ENCODE measurements at places on chromosomes 1 and 21. TPM values are rescaled to one million over a fixed set of nuclear protein-coding genes. Genes with fewer than 3 reads are reported as not detected.
A peak's percentile ranks its signal among the peaks of the same experiment; 100 is the strongest.

GRCh38 chr21:41622831-41623548 is 115.0 kb upstream of the TMPRSS2 start:
- H3K27me3 ChIP-seq = peaks cover 70% of the 10 kb centered on the region
- H3K36me3 ChIP-seq = no peaks in the 10 kb centered on the region
- H3K27ac ChIP-seq = no peak overlapping the region

DNA sequence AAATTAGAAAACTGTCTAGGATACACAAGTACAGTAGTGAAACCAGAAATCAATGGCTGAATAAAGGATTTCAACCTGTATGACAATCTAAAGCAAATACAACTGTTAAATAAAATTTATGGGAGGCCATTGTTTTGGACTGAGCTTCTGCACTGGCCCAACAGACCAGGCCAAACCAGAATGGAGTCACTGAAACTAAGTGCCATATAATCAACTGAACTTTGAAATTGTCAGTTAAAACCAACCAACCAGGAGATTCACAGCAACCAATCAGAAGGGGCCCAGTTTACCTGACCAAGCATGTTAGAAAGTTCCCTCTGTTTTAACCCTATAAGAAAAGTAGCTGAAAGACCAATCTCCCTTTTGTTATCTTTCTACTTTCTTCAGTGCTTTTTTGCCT is 30.5 kb upstream of the SOAT1 start:
- no peaks in the 10 kb centered on the region for H3K27me3 ChIP-seq
- no peak for DNase-seq
- no peak overlapping the region for H3K4me3 ChIP-seq
- H3K4me1 ChIP-seq = no peaks in the 10 kb centered on the region

GRCh38 chr1:10962483-10962882 is 50.0 kb upstream of the TARDBP start:
- no peaks in the 10 kb centered on the region for H3K36me3 ChIP-seq
- peaks cover 28% of the 10 kb centered on the region for H3K27me3 ChIP-seq
- no peak overlapping the region for H3K4me3 ChIP-seq
- peak; percentile 33 for DNase-seq

The BTBD8 gene
- total RNA-seq = 4.0 TPM

The SPRR1B gene
- total RNA-seq = not detected

DNA sequence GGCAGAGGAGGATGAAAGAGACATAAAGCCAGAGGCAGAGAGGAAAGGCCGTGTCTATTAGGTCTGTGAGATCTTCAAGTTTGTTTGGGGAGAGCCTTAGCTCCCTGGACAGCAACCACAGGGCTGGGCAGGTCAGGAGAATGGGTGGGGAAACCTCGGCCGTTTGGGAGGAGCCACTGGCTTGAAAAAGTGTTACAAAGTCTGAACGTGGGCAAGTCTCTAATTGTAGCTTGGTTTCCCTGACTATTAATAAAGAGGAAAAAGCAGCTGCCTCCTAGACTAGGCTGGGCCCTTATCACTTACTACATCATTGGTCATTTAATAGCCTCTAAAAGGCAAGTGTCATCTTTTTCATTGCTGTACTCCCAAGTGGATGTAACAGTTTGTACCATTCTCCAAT is at the start of gene CCDC17:
Gene CCDC17 (minus strand): TSS at position 83 of the 400 bp plus-strand sequence. CDS start 145 bp downstream, outside the sequence.
- DNase-seq = no peak
- peak within 1 kb of the TSS; percentile 60 for H3K27ac ChIP-seq
- H3K4me1 ChIP-seq = peaks cover 46% of the 10 kb centered on the region
- H3K27me3 ChIP-seq = no peaks in the 10 kb centered on the region
- peak within 1 kb of the TSS; percentile 49 for H3K4me3 ChIP-seq

GRCh38 chr1:117146072-117146471 is 24.5 kb upstream of the TRIM45 start:
- H3K36me3 ChIP-seq = no peaks in the 10 kb centered on the region
- no peak for DNase-seq
- peaks cover 21% of the 10 kb centered on the region for H3K4me1 ChIP-seq
- no peak overlapping the region for H3K4me3 ChIP-seq

GRCh38 chr1:51247499-51247898 is 11.4 kb downstream of the RNF11 start:
- no peak overlapping the region for H3K4me3 ChIP-seq
- peaks cover 80% of the 10 kb centered on the region for H3K4me1 ChIP-seq
- H3K27me3 ChIP-seq = no peaks in the 10 kb centered on the region

DNA sequence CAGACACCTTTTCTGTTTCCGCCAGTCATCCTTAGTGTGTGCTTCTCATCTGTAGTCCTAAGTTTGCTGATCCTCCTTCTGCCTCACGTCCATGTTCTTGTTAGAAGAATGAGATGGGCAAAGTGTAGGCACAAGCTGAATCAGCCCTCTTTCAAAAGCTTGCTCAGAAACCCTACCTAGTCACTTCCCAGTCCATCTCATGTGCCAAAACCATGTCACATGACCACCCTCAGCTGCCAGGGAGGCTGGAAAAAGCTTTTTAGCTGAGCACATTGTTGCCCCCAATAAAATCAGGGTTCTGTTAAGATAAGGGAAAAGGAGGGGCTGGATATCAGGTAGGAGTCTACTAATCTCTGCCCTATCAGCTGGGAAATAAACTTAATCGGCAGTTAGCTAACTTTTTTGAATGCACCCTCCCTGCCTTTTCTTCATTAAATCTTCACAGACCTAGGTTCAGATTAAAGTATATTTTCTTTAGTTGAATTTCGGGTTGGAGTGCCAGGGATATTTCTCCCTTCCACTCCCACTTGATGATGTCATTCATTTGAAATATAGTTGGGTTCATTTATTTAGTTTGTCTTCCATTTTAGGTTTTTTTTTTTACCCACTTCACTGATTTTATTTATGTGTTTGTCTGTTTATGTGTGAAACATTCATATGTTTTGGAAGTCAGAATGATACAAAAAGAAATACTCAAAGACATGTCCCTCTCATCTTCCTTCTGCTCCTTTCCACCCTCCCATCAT is 129.2 kb downstream of the ROR1 start:
- H3K4me1 ChIP-seq = peaks cover 22% of the 10 kb centered on the region
- H3K27ac ChIP-seq = no peak overlapping the region
- H3K36me3 ChIP-seq = no peaks in the 10 kb centered on the region
- no peak overlapping the region for H3K4me3 ChIP-seq
- no peak for DNase-seq

The HES3 gene
- total RNA-seq = not detected

- peaks cover 20% of the 10 kb centered on the region for H3K27me3 ChIP-seq
- no peak overlapping the region for H3K4me3 ChIP-seq
- no peak for DNase-seq
- no peaks in the 10 kb centered on the region for H3K36me3 ChIP-seq
These were observed 181.4 kb upstream of the KIAA0040 start for GRCh38 chr1:175373786-175374623.

The S100A14 gene
- total RNA-seq = 6.5 TPM

DNA sequence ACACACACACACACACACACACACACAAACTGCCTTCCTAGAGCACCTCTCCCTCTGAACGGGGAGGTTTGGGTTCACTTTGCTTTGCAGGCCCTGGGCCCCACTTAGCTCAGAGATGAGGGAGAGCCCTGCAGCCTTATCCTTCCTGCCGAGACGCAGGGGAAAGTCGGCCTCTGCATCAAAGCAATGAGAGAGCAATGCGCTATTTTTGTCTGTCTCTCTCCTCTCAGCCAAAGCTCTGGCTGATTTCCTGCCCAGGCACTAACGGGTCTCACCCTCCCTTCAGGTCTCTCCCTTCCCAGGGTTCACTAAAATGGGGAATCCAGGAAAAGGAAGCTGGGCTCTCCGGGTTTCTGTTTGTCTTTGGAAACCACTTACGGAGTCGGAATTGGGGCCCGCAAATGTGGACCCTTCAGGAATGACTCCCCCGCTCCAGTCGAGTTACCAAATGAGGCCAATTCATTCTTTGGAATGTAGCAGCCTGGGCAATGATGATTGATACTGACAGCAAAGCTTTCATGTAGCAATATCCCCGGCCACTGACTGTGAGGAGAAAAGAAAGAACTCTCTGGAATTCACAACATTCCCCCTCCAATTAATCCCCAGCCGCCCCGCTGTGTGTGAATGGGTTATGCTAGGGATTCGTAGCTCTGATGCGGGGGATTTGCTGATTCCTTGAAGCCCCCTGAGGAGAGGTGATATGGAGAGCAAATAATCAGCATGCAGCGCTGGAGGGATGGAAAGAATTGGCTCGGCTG is 61.5 kb upstream of the WLS start:
- peak overlapping the region; percentile 38 for H3K27ac ChIP-seq
- peak; percentile 16 for DNase-seq
- peak overlapping the region; percentile 34 for H3K4me3 ChIP-seq

- H3K36me3 ChIP-seq = no peaks in the 10 kb centered on the region
- H3K4me1 ChIP-seq = peaks cover 49% of the 10 kb centered on the region
- peak overlapping the region; percentile 93 for H3K4me3 ChIP-seq
These were observed 595 bp downstream of the RNF2 start for GRCh38 chr1:185045814-185046492.
